ENCODE measurements at places on chromosomes 5 and 9.

DNA sequence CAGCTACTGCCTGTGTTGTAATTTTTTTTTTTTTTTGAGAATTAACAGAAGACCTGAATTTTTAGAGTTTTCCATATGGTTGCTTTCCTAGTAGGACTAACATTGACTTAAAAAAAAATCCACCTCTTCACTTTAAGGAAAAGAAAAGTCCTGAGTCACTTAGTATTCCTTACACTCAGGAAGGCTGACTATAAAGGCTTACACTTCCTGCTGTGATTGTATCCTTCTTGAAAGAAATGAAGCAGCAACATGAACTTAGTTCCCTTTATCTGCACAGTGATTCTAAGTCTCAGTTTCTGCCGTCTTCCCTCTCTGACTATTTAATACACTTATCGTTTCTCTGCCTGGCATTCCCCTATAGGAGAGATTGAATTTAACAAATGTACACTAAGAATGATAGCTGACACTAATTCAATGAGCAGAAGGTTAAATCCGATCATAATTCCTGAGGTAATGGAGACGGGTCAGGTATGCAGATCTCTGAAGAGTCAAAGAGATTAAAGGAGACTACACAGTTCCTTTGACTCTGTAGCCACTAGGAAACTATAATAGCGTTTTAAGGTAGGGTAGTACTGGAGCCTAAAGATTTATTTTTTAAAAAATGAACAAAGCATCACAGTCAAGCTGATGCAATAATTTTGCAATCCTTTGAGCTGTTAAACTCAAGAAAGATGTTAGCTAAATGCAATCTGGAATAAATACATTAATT is 185.1 kb upstream of the ELAVL2 start:
- no peak for DNase-seq

GRCh38 chr9:109232449-109233237 is 65.6 kb upstream of the FRRS1L start:
- DNase-seq, result no peak

DNA sequence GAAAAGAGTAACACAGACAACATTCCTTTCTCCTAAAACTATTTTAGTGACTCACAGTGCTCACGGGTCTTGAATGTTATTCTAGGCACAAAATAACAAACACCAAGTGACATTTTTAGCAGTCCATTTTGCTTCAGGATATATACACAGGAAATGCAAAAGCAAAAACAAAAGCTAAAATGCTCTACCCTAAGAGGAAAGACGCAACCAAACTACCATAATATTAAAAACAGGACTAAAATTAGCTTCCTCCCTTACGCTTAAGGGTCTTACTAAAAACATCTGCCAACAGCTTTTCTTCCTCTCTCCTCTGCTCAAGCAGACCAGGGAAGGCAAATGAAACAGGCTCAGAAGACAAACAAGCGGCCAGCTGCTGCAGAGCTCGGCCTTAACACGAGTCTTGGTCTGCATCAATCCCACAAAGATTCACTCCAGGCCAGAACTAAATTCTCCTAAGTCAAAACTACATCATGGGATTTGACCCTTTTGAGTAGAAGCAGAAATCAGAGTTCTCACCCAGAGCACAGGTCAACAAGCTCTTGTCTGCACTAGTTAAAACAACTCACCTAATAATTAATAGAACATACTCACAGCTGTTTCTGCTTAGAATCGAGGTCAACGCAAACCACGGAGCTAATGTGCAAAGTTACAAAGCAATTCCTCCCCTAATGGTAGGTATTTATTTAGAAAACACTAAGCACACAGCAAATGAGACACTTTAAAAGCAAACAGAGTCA is 62.3 kb downstream of the RAPGEF1 start:
- DNase-seq, result no peak

DNA sequence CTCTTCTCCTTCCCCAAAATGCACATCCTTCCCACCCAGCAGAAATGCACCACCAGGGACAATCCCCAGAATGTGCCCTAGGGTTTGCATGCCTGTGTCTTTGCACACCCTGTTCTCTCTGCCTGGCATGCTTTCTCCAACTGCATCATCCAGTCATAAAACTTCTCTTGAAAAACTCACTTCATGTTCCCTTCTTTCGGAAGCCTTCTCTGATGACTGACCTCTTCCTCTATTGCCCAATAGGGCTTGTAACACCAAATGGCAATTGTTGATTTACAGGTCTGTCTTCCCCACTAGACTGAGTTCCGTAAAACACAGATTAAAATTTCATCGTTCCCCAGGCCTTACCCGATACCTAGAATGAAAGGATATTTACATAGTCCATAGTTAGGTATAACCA is 83.1 kb upstream of the SPOCK1 start:
- DNase-seq, result no peak

- DNase-seq, result no peak
Observed at GRCh38 chr9:134339183-134339806, 13.0 kb downstream of the RXRA start.

DNA sequence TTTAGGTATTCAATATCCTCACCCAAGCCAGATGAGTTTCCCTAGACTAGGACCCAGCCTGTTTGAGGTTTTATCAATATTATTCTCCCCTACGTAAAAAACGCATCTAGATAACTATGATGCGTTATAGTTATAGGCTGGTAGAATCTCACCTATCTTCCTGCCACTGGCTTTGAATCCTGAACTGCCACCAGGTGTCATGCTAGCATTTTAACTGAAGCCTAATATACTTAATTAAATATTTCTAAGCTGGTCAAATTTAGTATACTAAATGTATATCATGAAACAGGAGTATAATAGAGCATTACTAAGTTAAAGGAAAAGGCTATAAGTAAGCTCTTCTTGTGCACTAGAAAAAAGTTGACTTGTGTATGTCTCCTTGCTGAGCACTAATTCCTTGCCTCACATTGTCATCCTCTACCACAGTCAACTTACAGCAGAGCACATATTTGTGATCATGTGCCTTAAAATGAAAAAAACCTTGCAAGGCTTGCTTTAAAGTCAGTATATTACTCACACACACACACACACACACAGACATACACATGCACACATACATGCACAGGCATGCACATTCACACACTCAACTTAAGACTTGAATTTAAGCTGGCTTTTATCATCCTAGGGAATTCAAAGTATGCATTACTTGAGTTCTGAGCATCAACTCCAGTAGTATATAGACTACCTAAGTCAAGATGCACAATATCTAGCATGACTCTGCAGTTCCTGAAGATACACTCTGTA is 303.4 kb downstream of the ADGRV1 start:
- no peak for DNase-seq

GRCh38 chr5:171521219-171521633 is 101.8 kb downstream of the FGF18 start:
- peak; percentile 24 for DNase-seq
